Lung microvascular endothelial cell (primary cell): ENCODE measurements at places on chromosomes 7 and 10. TPM values are rescaled to one million over a fixed set of nuclear protein-coding genes. Genes with fewer than 3 reads are reported as not detected.
A peak's percentile ranks its signal among the peaks of the same experiment; 100 is the strongest.

Gene SPDYE16
- not detected in 2 replicates for total RNA-seq

DNA sequence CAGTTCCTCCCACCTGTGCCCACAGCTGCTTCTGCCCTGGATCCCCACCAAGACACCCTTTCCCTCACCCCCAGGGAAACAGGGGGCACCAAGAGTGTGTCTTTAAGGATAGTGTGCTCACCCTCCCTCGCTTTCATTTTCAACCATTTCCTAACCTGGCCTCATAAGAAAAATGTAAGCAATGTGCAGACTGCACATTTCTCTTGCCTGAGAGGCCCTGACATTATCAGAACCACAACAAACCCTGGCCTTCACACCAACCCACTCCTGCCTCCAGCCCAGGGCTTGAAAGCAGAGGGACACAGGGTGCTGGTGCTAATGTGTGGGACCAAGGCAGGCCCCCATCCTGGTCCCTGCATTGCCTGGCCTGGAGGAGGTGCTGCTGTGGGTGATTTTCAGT is 11.0 kb upstream of the IMPDH1 start:
- no peak for DNase-seq

DNA sequence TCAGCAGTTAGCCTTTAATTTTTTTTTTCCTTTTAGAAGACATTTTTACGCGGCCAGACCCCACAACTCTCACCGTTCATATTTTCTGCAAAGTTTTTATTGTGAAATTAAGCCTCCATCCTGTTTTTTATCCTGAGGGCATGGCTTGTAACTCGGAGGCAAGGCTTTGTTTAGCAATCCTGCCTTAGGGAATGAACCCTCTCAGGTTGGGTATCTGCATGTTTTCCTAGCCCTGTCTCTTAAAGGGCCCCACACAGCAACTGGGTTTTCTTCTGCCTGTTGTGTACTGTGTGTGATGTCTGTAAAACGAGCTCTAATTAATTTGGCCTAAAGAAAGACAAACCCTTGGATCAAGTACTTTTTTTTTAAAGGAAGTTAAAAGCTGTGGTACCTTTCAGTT is 130.2 kb upstream of the COBL start:
- DNase-seq = no peak

DNA sequence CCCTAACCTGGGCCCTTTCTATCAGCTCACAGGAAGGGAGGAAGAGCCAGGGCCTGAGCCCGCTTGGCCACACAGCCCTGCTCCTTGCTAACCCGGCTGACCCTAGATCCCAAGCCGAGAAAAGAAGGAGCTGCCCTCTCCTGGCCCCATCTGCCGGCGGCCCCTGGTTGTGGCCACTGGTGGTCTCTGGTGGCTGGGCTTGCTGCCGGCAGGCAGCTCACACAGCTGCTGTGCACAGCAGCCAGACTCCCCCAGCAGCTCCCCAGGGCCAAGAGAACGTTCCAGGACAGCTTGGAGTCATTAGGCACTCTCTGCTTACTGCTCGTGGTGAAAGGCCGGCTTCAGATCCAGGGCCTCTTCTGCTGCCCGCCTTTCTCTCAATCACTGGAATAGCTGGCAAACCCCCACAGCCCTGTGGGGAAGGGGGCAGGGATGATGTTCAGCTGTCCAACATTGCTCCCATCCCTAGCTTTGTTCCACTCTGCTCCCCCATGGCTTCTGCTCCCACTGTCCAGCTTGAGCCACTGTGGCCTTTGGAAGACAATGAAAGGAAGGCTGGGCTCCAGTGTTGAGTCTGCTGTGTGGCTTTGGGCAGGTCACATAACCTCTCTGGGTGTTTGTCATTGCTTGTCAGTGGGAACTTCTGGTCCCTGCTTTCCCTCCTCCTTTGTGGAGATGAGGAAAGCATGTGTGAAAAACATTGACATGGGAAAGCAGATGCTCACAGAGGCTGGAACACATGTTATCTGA is 35.4 kb upstream of the COL13A1 start:
- no peak for DNase-seq

Gene MINPP1
- total RNA-seq = 12.9 and 17.3 TPM in 2 replicates

DNA sequence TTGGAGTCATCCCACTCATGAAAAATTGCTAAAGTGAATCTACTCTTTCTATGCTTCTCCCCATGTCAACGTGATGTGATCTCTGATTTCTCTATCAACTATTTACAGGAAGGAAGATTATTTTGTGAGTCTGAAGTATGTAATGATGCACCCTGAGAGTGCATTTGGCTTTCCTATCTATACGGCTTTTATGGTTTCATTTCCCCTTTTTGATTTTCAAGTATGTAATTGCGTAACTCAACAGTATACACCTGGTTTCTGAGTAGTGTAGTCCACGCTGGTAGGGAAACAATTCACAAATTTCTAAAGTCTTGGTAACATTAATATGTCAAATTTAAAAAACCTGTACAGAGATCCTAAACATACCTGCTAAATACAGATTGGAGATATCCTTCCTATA is 194.7 kb upstream of the SEMA3A start:
- DNase-seq = no peak

GRCh38 chr7:5397736-5398135 is 25.9 kb downstream of the TNRC18 start:
- DNase-seq = no peak

Gene INSYN2A
- total RNA-seq = not detected in 2 replicates

Gene HYAL4
- total RNA-seq = 0.20 and 0.44 TPM in 2 replicates

Gene SPDYE18
- total RNA-seq = 0.20 and 0.22 TPM in 2 replicates

DNA sequence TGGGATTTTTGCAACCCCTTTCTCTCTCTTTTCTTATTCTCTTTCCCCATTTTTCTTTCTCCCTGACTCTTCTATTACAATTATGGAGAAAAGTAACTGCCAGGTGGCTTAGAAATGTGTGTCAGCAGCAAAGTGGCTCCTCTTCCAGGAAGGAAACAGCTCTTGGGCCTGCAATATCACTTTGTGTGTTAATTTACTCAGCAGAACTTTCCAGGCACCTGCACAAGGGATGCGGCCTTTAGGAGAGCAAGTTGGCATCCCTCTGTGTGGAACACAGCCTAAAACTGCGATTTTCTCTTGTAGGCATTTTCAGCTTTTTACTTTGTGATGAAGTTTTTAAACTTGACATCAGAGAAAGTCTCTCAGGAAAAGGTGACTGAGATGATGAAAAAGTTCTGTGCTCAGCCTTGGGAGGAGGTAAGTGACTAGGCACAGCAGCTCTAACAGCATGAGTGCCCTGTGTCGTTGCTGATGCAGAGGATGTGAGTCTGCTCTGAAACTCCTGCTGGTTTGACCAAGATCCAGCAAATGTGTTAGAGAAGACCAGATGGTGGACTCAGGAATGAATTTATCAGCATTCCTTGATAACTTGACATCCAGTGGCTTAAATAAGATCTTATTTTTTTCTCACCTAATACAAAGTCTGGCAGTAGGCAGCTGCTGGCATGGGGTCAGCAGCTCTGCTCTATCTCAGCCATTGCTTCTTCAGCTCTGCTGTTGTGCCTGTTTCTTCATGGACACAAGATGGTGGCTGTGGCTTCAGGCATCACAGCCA is 47.4 kb upstream of the CC2D2B start:
- DNase-seq = no peak

Gene OGDHL
- 0.20 and 0.22 TPM in 2 replicates for total RNA-seq

- no peak for DNase-seq
Measured at GRCh38 chr7:26305090-26305868, 13.6 kb downstream of the SNX10 start.

DNA sequence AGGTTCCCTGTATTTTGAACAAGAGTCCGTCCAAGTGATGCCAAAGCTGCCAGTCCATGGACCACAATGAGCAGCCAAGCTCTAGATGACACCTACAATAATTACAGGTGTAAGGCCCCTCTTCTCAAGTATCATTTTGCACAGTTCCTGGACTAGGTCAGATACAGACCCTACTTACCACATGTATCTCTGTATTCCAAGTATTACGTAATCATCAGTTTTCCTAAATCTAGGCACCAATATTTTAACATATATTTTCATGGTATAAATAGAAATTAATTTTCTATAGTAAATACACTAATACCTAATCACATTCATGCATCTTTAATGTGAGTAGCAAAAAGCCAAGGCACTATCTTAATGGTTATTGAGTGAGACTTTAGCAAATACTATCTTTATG is 157.0 kb upstream of the PRSS1 start:
- no peak for DNase-seq

- no peak for DNase-seq
Measured at GRCh38 chr10:127198721-127199120, 2.3 kb upstream of the INSYN2A start.

DNA sequence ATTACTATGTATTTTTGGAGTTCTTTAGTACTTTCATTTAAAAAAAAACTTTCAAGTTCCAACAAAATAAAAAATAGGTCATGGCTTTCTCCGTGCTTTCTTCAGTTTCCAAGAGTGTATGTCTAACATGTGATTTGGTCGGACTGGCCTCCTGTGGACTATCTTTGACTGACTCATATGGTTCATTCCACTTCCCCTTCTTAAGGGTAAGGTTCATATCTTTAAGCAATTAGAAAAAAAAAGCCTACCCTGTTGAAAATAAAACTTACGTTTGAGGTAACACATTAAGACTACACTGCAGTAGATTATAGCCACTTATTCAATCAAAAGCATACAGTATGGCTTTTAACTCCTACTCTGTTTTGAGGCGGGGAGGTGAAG is 112.8 kb upstream of the AHR start:
- no peak for DNase-seq

Gene CALCR
- not detected in 2 replicates for total RNA-seq

Gene ELN
- 4.6 and 15.5 TPM in 2 replicates for total RNA-seq

GRCh38 chr7:131173145-131173890 is 154.4 kb upstream of the MKLN1 start:
- DNase-seq = no peak

DNA sequence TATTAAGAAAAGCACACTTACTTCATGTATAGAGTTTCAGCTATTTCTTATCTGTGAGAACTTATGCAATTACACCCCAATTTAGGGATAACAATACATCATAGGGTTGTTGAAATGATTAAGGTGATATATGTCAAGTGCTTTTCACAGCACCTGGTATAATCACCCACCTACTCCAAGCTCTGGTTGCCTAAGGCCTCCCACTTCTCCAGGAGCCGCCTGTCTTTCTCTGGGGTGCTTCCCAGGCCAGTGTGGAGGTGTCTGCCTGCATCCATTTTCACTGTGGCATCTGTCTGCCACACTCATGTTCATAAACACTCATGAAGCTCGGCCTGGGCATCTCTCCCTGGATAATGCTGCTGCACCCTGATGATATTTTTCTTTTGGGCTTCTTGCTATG is 250.3 kb downstream of the STK31 start:
- DNase-seq = no peak

DNA sequence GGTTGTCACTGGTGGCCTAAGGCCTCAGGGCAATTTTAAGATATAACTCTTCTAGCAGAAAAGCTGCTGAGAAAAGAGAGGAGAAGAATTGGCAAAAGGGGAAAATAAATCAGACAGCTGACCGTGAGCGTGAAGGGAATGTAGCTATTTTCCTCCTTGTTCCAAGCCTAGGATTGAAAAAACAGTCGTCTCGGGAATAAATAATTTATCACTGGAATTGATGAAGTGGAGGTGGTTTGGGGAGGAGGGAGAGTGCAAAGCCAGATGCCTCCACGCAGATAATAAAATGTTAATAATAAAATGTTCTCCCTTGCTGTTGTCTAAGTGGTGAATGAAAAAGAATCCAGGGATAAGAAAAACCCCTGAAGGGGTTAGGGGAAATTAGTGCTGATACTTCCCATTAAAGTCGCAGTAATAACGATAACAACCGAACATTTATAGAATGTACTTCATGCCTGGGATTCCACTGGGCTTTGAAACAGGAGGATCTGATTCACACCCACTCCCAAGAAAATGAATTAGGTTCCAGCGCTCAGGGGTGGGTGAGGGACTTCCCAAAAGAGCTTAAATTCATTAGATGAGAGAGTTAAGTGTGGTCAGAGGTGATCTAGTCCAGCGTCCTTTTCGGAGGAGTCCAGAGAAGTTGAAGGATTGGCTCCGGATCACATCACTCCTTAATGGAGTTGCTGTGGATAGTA is 27.3 kb downstream of the BAMBI start:
- DNase-seq = no peak

Gene ASB15
- not detected in 2 replicates for total RNA-seq

DNA sequence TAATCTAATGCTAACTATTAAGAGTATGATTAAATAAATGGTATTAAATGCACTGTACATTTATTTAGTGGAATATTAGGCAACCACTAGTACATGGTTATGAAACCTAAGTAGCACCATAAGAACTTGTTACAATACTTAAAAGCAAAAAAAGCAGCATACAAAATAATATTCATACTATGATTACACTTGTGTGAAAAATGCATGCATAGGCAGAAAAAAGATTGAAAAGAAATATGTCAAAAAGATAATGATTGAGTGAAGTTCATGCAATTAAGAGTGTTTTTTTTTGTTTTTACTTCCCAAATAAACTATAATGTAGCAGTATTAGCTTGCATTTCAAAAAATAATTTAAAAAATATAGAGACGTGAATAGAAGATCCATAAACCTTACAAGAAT is 20.0 kb upstream of the SRI start:
- DNase-seq = no peak

GRCh38 chr7:36878288-36878687 is 154.0 kb upstream of the AOAH start:
- DNase-seq = no peak

DNA sequence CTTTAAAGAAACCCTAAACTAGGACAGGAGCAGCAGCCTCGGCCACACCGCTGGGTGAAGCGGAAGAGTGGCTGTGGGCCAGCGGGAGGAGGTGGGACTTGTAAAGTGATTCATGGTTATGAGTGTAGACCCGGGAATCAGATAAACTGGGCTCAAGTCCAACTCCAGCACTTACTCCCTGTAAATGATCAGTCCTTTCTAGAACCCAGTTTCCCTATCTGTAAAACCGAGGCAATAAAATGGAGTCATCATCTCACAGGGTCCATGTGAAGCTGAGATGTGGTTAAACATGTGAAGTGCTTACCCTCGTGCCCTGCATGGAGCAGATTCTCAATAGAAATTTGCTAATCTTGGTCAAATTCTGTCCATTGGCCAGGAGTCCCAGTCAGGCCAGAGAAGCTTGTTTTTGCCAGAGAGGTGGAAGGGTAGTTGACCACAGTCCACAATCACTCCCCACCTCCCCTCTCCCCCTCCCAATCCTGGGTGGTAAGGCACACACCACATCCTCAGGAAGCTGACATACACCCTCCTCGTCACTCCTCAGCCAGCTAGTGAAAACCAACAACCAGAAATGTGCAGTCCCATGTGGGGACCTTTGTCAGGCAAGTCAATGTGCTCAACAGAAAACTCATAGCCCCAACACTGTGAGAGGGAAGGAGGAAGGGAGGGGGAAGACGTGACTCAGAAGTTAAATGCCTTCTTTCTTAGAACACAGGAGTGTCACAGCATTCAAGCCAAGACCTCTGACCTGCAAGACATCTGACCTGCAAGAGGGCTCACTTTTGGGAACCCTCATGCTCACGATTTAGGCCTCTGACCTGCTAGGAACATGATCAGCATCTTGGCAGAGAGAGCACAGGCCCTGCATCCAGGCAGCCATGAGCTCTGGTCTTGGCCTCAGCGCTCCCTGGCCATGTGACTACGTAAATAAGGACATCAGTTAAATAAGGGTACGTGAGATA is 145.1 kb downstream of the PLXNA4 start:
- DNase-seq = peak; percentile 96

Gene ANXA8L1
- not detected in 2 replicates for total RNA-seq
